ENCODE measurements at places on chromosomes 13 and 19.

GRCh38 chr13:43267916-43268315 is 244.5 kb downstream of the DNAJC15 start:
- DNase-seq: no peak

DNA sequence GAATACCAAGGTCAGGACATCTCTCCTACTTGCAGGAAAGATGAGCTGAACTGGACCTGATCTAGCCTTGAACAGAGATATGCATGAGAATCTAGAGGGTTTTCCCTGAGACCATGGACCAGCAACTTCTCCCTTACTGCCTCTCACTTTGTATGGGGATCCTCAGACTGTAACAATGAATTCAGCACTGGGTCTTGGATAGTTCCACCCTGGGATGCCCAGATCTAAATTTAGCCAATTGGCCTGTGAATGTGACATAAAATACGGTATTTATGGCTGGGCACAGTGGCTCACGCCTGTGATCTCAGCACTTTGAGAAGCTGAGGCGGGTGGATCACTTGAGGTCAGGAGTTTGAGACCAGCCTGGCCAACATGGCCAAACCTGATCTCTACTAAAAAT is 15.3 kb upstream of the LILRA2 start:
- no peak for DNase-seq

- peak; percentile 6 for DNase-seq
Measured at GRCh38 chr13:91609353-91609752, 210.9 kb downstream of the GPC5 start.

DNA sequence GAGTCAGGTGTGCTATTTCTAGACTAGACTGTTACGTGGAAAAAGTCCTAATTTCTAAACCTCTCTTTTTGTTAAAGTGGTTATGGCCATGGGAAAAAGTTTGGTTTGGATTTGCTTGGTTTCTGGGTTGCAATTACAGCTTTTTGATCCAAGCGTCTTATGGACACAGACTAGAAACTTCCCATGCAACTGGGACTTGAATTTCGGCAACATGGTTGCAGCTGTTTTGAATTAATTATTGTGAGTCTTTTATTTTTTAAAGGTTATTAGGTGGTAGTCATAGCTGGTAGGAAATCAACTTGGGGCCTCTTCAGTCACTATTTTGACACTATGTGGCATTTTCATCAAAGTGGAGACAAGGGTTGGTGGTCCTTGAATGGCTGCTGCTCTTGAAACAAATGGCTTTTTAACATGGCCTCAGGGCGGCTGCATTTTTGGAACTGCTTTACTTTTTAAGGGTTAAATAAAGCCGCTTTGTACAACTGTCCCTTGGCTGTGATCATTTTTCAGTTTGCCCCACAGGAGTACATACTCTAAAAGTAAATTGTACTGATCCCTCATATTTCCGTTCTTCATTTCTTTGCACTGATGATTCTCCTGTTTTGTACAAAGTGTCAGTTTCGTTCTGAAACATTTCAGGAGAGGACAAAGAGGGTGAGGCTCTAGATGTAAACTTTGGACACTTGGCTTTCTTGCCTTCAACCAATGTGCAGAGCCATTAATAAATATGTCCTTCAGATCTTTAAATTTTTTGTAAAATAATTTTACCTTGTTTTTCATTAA is 15.9 kb downstream of the HNRNPM start:
- no peak for DNase-seq

- peak; percentile 78 for DNase-seq
Measured at GRCh38 chr13:59774491-59774971, 389.2 kb downstream of the DIAPH3 start.

DNA sequence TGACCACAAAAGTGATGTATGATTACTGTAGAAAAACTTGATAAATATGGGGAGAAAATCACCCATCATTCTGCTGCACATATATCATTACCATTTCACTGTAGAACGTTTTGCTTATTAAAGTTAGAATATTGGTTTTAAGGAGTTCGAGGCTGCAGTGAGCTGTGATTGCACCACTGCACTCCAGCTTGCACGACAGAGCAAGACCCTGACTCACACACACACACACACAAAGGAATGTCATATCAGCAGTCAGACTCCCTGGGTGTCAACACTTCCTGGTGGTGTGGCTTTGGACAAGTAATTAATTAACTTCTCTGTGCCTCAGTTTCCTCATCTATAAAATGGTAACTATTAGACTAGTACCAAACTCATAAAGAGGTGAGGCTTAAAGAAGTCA is 11.3 kb upstream of the PNMA8A start:
- no peak for DNase-seq

DNA sequence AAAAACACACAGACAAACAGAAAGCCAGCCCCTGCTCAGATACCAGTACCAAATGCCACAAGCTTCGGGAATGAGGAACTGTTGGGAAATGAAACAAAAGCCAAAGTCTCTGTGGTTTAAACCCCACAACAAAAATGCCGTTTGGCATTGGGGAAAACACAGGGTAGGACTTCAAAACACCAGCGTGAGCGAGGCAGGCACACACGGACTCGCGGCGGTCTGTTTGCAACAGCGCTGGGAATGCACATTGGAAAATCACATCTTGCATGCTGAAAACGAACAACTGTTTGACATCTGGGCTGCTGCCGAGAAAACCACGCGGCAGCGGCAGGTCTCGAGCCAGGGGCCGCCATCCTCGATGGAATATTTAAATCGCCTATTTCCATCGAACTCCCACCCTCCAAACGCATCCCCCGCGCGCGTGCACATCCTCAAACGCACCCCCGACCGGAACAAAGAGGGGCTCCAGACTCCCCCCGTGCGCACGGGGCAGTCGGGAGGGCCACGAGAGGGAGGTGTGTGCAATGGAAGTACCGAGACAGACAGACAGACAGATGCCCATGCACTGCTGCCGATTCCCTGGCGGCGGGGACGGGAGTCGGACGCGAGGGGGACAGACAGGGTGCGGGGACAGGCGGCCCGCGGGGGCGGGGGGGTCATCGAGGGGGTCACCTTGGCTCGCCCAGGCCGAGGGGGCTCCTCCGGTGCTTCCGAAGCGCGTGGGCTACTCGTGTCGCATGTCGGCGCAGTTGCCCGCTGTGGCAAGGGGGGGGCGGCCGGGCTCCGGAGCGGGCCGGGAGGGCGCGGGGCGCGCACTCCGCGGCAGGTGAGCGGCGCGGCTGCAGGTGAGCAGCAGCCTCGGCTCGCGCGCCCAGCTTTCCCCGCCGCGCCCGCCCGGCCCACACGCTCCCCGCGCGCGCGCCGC is at the start of gene GPR12:
TSS of gene GPR12 (minus strand) at position 880 of the 925 bp plus-strand sequence. CDS start 959 bp downstream, outside the sequence.
- DNase-seq: peak; percentile 1

GRCh38 chr13:92044351-92044750 is 645.9 kb downstream of the GPC5 start:
- DNase-seq: no peak

- no peak for DNase-seq
Measured at GRCh38 chr19:56692206-56692895, 20.8 kb upstream of the ZNF835 start.

GRCh38 chr13:23320926-23321534 is 112.5 kb downstream of the SACS start:
- no peak for DNase-seq

GRCh38 chr19:6425732-6426620 is 1.4 kb upstream of the KHSRP start:
- DNase-seq: no peak

- peak; percentile 35 for DNase-seq
Measured at GRCh38 chr13:22173610-22174009, 502.7 kb downstream of the FGF9 start.

DNA sequence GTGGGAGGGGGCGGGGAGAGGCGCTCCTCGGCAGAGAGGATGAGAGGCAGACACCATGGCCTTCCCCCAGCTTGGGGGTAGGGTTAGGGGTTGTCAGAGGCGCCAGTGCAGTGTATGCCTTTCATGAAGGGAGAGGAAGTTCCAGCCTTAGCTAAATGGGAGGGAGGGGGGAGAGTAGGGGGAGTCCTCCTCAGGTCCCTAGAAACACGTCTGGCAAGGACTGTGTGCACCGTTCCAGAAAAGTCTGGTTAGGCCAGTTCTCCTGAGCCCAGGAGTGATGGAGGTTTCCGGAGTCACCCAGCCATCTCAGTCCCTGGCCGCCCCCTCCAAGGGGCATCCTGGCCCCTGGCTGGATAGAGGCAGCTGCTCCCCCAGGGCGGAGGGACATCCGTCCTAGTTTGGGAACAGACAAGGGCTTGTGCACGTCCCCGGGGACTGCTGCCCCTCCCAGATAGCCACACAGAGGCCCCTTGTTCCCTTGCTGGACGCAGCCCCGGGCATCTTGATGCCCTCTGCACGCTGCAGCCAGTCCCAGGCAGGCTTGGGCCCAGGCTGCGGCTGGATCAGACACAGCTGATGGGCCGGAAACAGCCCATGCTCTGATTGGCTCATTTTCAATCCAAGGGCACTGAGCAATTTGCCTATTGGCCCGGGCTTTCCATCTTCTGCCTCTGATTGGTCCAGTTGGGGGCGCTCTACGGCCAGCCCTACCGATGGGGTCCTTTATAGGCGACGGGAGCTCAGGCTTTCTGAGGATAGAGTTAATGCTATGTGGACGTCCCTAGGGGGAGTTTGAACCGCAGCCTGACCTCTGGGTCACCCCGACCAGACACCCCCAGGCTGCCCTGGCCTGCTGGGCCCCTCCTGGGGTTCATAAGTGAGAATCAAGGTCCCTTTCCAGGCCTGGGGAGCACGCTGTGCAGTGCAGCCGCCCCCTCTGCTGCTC is 3.8 kb downstream of the S1PR2 start:
- DNase-seq: no peak

DNA sequence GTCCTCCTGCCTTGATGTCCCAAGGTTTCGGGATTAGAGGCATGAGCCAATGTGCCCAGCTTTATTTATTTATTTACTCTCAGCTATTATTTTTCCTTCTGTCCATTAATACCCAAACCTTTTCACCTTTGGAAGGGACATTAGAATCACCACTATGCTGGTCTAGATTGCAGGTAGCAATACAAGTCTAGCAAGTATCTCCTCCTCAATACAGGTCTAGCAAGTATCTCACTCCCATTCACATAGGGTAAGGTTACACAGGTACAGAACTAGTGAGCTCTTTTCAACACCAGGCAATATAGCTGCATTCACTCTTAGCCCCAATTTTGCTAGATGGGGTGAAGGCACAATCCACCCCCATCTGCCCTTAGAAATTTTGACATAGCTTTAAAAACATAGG is 17.4 kb upstream of the SPRYD7 start:
- DNase-seq: no peak

DNA sequence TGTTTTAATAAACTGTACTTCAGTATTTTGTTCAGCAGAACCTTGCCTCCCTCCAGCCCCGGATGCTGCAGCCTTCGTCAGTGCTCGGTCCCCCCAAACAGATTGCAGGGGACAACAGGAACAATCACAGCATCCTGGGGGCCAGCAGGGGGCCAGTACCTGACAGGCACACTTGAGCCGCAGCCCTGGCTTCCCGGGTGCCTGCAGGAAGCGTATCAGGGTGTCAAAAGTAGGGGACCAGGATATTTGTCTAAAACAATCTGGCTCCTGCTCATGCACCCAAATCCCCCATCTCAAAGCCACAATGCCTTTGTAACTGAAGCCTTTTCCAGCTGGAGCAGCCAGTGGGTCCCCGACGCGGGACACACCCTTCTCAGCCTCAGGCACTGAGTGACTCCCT is 167.5 kb upstream of the TSHZ3 start:
- DNase-seq: no peak

DNA sequence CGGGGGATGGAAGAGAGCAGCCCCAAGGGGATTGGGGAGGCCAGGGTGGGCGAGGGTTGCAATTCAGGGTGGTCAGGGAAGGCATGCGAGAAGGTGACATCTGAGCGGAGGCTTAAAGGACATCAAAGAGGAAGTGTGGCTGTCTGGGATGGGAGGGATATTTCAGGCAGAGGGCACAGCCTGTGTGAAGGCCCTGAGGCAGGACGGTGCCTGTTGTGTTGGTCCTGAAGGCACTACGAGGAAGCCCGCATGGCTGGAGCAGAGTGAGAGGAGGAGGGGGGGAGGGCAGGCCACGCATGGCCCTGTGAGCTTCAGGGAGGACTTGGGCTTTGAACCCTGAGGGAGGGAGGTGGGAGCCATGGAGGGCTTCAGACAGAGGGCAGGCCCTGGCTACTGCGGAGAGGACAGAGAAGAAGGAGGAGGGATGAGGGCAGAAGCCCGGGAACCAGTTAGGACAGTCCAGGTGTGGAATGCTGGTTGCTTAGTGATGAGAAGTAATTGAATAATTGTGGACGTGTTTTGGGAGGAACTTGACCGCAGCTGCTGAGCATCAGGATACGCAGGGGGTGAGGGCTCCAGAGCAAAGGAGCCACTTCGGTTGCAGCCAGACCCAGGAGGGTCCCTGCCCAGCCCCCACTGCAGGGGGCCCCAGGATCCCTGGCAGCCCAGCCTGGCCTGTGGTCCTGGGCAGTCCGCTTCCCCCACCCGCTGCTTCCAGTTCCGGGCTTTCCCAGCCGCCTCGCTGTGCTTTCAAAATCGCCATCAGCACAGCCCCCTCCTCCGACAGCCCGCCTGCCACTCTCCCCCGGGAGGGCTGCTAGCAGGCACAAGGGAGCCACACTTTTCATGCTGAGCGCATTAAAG is 6.2 kb downstream of the TLE6 start:
- peak; percentile 84 for DNase-seq

GRCh38 chr13:90746230-90746629 is 601.3 kb upstream of the MIR17HG start:
- DNase-seq: no peak

- no peak for DNase-seq
Measured at GRCh38 chr19:41933693-41934426, 5.6 kb upstream of the ERFL start.

- DNase-seq: peak; percentile 93
Measured at GRCh38 chr13:45162821-45163220, 38.0 kb downstream of the KCTD4 start.

DNA sequence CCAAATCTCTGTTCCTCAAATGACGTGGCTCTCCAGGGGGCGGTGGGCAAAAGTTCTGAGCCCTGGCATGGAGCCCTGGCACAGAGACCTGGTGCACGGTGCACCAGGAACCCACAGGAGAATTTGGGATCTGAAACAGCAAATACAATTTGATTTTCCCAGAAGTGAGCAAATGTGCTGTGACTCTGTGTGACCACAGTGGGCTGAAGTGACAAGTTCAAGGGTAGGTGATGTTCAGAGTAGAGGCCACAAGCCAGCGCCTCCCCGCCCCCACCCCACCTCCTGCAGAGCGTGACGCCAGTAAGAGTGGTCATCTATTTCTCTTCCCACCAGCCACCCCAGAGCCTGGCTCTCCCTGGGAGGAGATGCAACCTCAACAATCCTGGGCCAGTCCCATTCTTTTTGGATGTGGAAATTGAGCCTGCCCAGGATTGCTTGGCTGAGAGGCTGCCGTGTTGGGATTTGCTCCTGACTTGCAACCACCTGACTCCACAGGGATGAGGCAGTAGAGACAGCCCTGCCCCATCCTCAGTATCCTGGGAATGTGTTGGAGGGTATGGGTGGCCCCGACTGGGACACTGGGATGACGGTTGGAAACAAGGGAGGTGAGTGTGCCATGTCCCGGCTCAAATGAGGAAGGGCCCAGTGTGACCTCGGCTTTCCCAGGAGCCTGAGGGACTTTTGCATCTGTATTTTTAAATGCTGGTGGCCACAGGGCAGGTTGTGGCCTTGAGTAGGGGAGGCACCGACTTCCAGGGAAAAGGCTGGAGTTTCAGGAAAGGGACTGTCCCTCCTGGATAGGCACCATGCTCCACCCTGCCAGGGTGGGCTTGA is 11.1 kb upstream of the BCL3 start:
- peak; percentile 76 for DNase-seq
